Activated CD8-positive, alpha-beta memory T cell treated with anti-CD3 and anti-CD28 coated beads, Interleukin-2, amount 50 U/mL, for 4 hours (primary cell): ENCODE measurements at places on chromosomes 7 and 10.

DNA sequence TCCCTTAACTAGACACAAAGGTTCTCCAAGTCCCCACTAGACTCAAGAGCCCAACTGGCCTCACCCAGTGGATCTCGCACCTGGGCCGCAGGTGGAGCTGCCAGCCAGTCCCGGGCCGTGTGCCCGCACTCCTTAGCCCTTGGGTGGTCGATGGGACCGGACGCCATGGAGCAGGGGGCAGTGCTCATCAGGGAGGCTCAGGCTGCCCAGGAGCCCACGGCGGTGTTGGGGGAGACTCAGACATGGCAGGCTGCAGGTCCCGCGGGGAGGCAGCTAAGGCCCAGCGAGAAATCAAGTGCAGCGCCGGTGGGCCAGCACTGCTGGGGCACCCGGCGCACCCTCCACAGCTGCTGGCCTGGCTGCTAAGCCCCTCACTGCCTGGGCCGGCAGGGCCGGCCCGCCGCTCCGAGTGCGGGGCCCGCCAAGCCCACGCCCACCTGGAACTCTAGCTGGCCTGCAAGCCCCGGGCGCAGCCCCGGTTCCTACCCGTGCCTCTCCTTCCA lies 130.5 kb downstream of the RALA start:
- DNase-seq = no peak

DNA sequence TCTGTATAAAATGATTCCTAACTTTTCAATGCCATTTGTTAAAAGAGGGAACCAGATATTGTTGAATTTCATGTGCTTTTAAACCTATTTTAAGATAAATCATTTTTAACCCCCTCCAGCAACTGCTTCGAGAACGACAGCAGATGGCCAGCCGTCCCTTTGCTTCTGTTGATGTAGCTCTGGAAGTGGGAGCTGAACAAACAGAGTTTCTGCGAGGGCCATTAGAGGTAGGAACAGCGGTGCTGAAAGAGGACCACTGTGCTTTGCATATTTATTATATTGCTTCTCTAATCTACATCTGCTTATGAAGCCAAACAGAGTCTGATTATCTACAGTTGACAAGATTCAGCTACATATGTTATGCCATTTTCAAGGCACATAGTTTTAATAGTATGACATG lies 545.9 kb downstream of the GFRA1 start:
- DNase-seq = no peak

- DNase-seq = no peak
Measured at GRCh38 chr7:112023282-112023681, 182.9 kb downstream of the DOCK4 start.

DNA sequence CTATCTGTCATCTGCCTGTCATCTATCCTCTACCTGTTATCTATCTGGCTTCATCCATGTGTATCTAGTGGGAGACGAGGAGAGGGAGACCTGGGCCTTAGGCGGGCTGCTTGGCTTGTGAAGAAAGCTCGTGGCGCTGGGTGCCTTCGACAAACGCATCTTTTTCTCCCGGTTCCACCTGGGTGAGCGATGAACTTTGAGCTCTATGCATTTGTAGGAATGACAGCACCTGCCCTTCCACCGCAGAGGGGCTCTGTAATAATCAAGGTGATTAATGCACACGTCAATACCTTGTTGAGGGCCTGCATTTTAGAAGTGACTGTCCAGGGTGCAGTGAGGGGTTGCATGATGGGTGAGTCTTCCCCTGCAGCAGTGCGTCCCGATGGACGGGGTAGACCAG lies 2.6 kb upstream of the VIPR2 start:
- no peak for DNase-seq

GRCh38 chr10:75971402-75972211 lies 540.2 kb downstream of the LRMDA start:
- DNase-seq = no peak

GRCh38 chr7:956031-956430 lies 1.6 kb upstream of the ADAP1 start:
- DNase-seq = no peak

DNA sequence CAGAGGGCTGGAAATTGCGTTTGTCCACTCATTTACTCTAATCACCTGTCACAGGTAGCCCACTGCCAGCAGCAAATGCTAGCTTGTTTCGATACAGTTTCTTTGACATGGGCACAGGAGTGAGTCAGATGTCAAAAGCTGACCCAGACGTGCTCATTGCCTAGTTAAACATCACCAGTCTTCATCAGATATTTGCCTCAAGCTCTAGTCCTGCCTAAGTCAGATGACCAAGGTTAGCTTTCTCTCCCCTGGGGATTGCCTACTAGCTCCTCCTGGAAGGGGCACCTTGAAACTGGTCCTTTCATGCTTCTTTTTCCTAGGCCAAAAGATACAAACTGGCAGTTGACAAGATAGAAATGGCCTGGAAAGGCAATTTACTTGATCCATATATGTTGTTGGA lies 35.2 kb downstream of the GPAM start:
- DNase-seq = no peak

GRCh38 chr7:18140943-18141342 lies 113.3 kb upstream of the PRPS1L1 start:
- DNase-seq = no peak
